ENCODE measurements at places on chromosomes 6 and 20.

GRCh38 chr6:159427771-159428170 is 258.6 kb downstream of the FNDC1 start:
- no peak for DNase-seq

GRCh38 chr20:39857187-39857586 is 831.8 kb downstream of the MAFB start:
- DNase-seq = no peak

GRCh38 chr6:108421366-108421765 is 126.5 kb downstream of the AFG1L start:
- DNase-seq = no peak

GRCh38 chr6:115717062-115717461 is 343.6 kb downstream of the FRK start:
- no peak for DNase-seq

GRCh38 chr6:1701668-1702353 is 92.1 kb downstream of the FOXC1 start:
- peak; percentile 76 for DNase-seq

DNA sequence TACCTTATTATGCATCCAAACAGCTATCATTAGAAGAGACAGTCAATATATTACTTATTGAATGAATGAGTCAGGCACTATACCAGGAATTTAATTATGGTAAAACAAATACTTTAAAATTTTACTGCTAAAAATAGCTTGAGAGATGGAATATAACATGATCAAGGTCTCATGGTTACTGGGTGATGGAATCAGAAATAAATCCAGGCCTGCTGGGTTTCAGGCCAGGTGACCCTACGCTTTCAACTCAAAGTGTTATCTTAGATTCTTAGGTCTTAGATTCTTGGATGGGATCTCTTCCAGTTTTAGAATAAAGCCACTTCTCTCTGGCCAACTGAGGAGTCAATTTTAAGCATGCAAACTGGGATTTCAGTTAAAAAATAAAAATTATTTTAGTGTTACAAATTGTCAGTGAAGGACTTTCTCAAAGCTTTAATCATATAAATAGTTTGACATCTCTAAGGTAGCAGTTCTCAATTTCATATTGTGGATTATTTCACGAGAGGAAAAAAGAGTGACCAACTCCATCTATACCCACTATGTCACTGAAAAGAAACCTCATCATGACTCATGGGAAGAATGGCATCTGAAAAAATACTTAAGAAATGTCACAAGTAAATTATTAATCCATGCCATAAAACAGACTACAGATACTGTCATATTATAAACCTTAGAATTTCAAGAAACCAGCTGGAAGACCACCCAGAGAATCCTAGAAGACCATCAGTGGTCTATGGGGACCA is 283.4 kb upstream of the RUNX2 start:
- peak; percentile 72 for DNase-seq

DNA sequence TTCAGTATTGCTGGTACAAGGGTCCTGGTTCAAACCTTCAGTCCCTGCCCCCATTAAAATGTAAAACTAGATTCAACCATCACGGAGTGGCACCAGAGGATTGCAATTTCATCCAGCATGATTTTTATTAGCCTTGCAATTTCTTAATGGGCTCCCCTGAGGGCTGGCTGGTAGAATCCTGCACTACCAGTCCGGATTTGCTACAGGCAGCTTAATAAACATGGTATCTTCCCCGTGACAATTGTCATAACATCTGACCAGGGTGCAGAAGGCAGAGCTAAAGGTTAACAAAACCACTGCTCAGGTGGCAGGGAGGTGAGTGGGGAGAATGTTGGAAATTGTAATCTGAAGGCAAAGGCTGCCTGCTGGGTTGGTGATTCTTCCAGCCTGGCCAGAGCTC is 94.5 kb downstream of the PKHD1 start:
- DNase-seq = no peak

GRCh38 chr20:63344616-63345327 is 16.4 kb downstream of the CHRNA4 start:
- DNase-seq = no peak

DNA sequence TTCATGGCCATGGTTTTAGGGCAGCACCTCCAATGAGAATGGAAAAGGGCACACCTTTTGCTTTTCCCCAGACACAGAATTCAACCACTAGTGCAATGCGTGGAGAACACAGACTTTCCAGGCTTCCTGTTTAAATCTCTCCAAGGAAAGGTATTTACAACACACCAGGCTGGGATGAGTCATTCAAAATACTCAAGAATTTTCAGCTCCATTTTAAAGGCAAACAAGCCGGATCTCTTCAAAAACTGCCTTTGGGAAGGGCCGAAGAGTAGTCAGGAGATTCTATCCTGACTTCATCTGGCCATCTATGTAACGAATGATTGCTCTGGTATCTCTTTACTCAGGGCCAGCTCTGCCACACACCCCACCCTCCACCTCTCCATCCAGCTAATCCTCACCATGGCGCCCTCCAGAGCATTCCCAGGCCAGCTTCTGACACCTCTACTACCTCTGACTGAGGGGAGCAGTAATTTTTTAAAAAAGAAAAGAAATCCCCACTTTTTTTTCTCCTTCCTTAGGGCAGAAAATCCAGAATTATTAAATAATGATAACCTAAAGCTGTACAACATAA is 254.6 kb downstream of the LY86 start:
- no peak for DNase-seq

- no peak for DNase-seq
These were observed 2.4 kb upstream of the MICB start for GRCh38 chr6:31495580-31495979.

GRCh38 chr20:33311996-33312395 is 29.0 kb downstream of the BPIFB1 start:
- DNase-seq = no peak

- DNase-seq = no peak
These were observed 58.7 kb upstream of the MTHFD1L start for GRCh38 chr6:150806790-150807189.

DNA sequence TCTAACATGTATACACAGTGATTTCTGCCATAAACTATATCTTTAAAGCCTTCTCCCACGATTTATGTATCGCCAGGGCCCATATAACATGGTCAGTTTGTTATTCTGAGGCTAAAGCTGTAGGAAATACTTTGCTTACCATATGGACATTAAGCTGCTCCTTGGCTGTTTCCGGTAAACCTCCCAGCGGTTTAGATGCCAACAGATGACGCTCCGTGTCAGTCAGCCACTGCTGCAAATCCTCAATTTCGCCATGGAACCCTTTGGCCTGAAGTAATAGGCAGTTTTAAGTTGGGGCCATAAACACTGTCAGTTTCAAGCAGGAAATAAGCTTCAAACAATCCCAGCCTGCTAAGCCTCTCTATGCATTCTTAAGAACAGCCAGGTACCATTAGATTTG is 145.4 kb downstream of the DST start:
- DNase-seq = no peak

GRCh38 chr20:32437391-32438074 is 79.4 kb downstream of the ASXL1 start:
- no peak for DNase-seq

GRCh38 chr20:15817351-15817750 is 755.9 kb downstream of the KIF16B start:
- DNase-seq = peak; percentile 46

DNA sequence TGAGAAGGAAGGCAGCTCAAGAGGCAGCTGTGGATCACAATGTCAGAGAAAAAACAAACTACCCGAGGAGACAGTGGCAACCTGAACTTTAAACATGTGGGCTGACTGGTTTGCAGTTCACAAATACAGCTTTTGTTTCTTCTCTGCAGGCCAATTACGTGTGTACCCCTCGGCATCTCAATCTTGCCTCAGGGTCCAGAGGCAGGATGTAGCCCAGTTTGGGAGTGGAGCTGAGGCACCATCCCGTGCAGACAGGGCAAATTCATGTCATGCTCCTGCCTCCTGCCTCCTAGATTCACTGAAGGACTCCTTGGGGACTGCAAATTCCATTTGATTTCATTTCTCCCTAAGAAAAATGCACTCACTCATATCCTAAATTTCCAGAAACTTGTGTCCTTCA is 94.2 kb upstream of the KCNK16 start:
- no peak for DNase-seq

DNA sequence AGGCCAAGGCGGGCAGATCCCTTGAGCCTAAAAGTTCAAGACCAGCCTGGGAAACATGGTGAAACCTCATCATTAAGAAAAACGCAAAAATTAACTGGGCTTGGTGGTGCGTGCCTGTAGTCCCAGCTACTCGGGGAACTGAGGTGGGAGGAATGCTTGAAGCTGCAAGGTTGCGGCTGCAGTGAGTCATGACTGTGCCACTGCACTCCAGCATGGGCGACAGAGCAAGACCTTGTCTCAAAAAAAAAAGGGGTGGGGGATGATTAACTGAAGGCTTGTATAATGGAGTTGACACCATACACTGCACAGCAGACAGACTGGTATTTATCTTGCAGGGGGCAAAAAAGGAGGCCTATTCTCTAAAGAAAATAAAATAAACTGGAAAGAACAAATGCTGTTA is 27.7 kb downstream of the SRPK1 start:
- no peak for DNase-seq

- no peak for DNase-seq
These were observed 95.8 kb downstream of the CCDC170 start for GRCh38 chr6:151589667-151590066.
